ENCODE measurements at places on chromosomes 4 and X. TPM values are rescaled to one million over a fixed set of nuclear protein-coding genes. Genes with fewer than 3 reads are reported as not detected.

- DNase-seq: no peak
Measured at GRCh38 chr4:38003628-38004027, 43.4 kb downstream of the PTTG2 start.

Gene STPG2
- not detected for polyA plus RNA-seq

DNA sequence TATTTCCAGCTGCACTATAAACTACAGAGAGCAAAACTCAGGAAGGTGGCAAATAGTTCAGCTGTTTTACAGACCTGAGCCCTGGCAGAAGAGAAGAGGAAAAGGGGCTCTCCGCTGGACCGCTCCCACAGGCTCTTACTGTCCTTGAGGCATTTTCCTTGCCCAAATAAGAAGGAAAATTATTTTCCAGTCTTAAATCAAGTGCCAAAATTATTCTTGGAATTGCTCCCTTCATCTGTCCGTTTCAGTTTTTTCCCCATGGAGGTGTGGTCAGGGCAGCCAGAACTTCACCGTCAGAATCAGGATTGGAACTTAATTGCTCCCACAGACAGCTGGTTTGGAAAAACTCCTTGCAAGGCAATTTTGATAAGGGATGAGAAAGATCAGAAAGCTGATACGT lies 35.2 kb upstream of the SPINK2 start:
- DNase-seq: no peak

GRCh38 chr4:85058551-85058950 lies 92.1 kb upstream of the WDFY3 start:
- no peak for DNase-seq

- DNase-seq: no peak
Measured at GRCh38 chrX:17829566-17829965, 31.5 kb downstream of the RAI2 start.
